ENCODE measurements at places on chromosomes 11 and 22.

DNA sequence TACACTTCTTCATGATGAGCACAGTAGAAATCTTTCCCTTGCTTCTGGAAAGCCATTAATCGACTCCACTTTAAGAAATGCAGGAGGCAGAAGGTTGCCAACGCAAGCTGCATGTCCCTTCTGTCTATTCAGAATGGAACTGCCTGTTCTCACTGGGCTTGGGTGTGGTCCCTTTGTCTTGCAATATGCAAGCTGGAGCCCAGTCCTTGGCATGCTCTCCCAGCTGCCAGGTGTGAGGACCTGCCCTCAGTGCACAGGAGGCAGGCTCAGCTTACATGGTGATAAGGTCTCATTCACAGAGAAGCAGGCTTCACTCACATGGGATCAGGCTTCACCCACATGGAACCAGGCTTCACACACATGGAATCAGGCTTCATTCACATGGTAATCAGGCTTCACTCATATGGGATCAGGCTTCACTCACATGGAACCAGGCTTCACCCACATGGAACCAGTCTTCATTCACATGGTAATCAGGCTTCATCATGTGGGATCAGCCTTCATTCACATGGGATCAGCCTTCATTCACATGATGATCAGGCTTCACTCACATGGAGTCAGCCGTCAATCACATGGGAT, 59.2 kb upstream of the USP47 start:
- no peak for DNase-seq

GRCh38 chr11:121999651-122000050, 116.4 kb downstream of the BLID start:
- DNase-seq: no peak

GRCh38 chr11:71131861-71132260, 120.5 kb downstream of the SHANK2 start:
- peak; percentile 50 for DNase-seq

- DNase-seq: no peak
Observed at GRCh38 chr22:50628543-50629134, 687 bp upstream of the ARSA start.

- no peak for DNase-seq
Observed at GRCh38 chr11:66556086-66556485, 9.4 kb downstream of the ACTN3 start.

GRCh38 chr11:46845740-46846509, at the start of gene CKAP5:
Gene CKAP5, minus strand, starts transcription at chr11:46846280. Its CDS starts 25,049 bp downstream, at chr11:46821231.
- peak; percentile 93 for DNase-seq

DNA sequence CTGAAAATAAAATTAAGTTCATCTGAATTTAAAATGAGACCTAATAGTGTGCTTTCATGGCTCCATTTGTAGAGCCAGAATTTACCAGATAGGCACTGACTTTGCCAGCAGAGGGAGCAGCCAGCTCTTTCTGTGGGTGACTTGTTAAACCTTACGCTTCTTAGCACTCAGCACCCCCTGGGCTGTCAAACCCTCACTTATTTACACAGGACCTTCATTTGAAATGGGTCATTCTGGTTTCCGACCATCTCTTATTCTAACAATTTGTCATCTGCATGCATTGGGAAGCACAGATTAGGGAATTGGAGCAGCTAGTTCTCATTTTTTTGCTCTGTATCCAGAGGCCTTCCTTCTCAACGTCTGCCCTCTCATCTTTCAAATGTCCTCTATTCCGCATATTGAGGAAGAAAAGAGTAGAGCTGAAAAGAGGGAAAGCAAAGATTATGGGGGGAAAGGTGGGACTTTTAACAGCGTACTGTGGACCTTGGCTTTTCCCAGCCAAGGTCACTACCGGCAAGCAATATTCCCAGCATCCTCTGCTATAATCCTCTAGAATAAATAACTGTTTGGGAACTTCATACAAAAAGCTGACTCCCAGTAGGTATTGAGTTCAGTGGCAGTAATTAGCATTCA, 3.1 kb downstream of the ASRGL1 start:
- DNase-seq: peak; percentile 34

- no peak for DNase-seq
Observed at GRCh38 chr11:72023335-72023734, 24.6 kb downstream of the IL18BP start.

GRCh38 chr11:112760396-112761059, 200.7 kb upstream of the NCAM1 start:
- no peak for DNase-seq

- DNase-seq: no peak
Observed at GRCh38 chr11:93123351-93123898, 74.4 kb downstream of the SLC36A4 start.

DNA sequence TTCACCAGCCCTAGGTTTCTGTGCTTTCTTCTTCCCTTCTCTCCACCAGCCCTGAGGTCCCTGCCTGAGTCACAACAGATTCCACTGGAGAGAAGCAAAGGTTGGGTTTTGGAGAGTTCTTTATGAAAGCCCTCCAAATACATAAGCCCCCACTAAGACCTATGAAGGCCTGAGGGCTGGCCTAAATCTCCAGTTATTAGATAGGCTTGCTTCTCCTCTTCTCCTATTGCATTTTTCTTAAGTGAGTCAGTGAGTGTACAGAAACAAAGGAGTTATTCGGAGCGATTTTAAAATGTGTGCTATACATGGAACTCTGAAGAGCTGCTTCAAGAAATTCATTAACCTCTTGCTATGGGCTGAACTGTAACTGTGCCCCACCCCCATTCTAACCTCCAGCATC, 1057.3 kb downstream of the OPCML start:
- no peak for DNase-seq

DNA sequence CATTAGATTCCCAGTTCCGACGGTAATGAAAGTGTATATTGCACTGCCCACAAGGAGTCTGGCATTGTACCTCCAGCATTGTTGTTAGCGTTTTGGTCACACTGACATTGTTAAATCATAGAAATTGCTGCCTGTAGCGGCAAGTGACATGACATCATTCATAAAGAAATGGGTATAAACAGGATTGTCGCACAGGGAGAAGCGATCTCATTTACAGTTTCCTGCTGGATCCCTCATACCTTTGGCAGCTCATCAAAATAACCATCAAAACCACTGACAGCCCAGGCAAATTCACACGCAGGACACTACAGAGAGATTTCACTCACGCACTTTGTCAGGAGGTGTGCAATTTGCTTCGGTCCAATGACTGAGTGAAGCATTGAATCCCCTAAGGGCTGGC, 3.5 kb downstream of the HTR3B start:
- DNase-seq: no peak

- peak; percentile 92 for DNase-seq
Observed at GRCh38 chr11:72041364-72042063, 38.8 kb downstream of the NUMA1 start.

GRCh38 chr22:40728731-40729189, 49.5 kb downstream of the MCHR1 start:
- DNase-seq: no peak

- no peak for DNase-seq
Observed at GRCh38 chr11:61131186-61131585, 28.9 kb downstream of the CD5 start.

- no peak for DNase-seq
Observed at GRCh38 chr11:7899418-7899817, 31.6 kb downstream of the OR10A6 start.

GRCh38 chr22:23268877-23269276, 88.6 kb downstream of the BCR start:
- DNase-seq: no peak

DNA sequence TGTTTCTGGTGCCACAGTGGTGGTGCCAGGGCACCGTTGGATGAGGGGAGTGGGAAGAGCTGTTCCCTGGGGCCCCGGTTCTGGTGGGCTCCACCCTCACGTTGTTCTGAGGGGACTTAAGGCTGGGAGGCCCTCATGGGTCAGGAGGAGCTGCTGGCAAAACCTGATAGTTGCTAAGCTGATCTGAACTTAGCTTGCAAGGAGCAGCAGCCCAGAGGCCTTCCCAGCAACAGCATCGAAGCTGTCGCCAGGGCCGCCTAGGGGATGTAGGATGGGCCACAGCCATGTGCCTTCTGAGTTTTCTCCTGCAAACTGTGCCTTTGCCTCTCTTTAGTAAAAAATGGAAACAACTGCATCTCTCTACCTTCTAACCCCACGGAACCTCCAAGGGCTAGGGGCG, 240.2 kb downstream of the TBC1D22A start:
- no peak for DNase-seq

- DNase-seq: peak; percentile 51
Observed at GRCh38 chr22:19121631-19122142, 525 bp downstream of the DGCR2 start.

GRCh38 chr22:37818409-37819104, 4.6 kb upstream of the GALR3 start:
- DNase-seq: peak; percentile 69

- no peak for DNase-seq
Observed at GRCh38 chr22:47309946-47310345, 547.5 kb downstream of the TBC1D22A start.

Measured in left hindlimb (tissue), 1 donor.